Activated naive CD4-positive, alpha-beta T cell (primary cell): ENCODE measurements at places on chromosomes 6 and 20.

DNA sequence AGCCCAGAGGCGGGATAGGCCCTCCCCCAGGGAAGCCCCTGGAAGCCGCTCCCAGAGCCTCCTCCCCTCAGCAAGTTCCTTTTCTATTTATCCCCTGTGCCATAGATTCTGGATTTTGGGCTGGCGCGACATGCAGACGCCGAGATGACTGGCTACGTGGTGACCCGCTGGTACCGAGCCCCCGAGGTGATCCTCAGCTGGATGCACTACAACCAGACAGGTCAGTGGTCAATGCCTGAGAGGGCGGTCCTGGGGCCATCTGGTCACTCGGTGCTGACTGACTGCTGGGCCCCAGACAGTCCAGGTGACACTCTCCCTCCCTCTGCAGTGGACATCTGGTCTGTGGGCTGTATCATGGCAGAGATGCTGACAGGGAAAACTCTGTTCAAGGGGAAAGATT lies 6.2 kb downstream of the MAPK13 start:
- no peak for DNase-seq

GRCh38 chr6:16153211-16153820 lies 24.4 kb downstream of the MYLIP start:
- DNase-seq = no peak

- DNase-seq = no peak
These were observed 74.6 kb upstream of the XRN2 start for GRCh38 chr20:21228511-21228910.

- no peak for DNase-seq
These were observed 47.1 kb upstream of the PMEPA1 start for GRCh38 chr20:57756921-57757320.

DNA sequence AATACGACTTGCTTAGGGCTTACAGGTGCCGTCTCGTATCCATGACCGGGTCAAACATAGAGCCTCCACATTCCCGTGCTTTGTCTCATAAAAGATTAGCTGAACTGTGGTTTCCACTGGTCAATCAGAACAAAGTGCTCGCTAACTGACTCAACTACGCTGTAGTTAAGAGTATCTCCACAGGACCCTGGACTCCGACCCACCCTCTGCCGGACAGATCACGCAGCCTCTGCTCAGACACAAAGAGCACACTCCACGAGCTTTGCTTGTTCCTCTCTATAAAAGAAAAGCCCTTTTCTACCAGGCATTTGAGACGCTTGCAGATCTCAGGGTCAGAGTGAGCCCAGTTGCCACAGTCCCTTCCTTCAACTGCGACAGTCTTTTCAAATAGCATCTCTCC lies 298.7 kb upstream of the CDH4 start:
- DNase-seq = no peak
